NK-92 treated with Interleukin-12 subunit alpha and Interleukin-12 subunit beta, amount 100 ng/mL, for 24 hours (cell line): ENCODE measurements at places on chromosomes 3 and 15.

GRCh38 chr3:21962456-21962855 lies 211.4 kb upstream of the ZNF385D start:
- no peak for DNase-seq

DNA sequence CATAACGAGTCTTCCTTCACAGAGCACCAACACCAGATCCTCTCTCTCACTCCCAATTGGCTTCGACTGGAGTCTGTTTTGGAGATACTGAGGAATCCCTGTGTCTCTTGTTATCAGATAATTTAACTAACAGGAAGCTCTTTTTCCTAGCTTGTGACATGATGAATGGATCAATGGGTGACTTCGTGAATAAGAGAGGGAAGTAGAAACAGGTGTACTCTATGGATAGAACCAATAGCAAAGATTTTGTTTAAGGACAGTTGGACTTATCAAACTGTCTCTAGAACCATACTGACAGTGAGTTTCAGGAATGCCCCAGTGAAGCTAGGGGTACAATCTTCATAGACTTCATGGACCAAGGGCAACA lies 29.4 kb upstream of the KLHL6 start:
- no peak for DNase-seq

DNA sequence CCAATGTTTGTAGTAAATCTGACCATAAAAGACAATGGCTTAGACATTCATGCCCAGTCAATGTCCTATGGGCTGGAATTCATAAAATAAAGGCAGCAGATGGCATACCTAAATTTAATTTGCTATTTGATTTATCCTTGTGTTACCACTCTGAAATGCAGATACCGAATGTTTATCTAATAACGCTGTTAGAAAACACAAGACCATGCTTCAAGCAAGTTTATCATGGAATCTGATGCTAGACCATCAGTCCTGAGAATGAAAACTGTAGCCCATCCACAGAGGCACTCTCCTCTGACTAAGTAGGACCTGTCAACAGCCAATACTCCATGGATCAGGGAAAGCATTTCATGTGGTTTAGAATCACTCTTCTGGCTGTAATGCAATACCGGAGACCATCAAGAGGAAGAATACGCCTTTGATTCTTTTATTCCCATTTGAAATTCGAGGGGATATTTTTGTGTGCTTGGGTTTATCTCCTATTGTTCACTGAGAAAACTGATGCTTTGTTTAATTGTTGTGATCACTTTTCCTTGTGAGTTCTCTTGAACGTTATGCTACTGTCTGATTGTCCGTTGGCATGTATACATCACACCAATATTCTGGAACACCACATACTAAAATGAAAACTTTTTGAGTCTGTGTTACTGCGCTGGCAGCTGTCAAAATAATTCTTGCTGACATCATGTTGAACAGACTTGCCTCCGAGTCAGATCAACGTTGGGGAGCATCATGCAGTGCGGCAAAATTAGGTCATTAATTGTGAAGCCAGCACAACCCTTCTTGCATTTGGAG lies 12.1 kb upstream of the CPB1 start:
- DNase-seq, result no peak

DNA sequence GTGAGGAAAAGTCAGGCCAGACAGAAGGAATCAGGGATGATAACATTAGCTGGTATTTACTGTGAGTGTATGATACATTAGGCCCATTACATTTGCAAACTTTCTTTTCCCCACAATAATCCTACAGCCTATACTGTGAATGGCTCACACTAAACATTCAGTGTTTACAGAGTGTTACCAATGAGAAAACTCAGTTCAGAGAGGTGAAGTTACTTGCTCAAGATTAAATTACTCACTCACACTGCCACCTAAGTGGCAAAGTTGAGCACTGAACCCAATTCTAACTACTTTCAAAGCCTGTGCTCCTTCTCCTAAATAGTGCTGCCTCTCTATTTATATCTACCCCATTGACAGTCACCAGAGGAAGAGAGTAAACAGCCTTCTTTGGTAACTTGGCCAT lies 8.5 kb downstream of the XPC start:
- DNase-seq, result no peak

- no peak for DNase-seq
Observed at GRCh38 chr15:35306361-35306981, 221.4 kb upstream of the NANOGP8 start.

GRCh38 chr15:48654801-48655200 lies 9.3 kb upstream of the FBN1 start:
- no peak for DNase-seq

- DNase-seq, result no peak
Observed at GRCh38 chr3:170204023-170204472, 18.2 kb upstream of the PRKCI start.

DNA sequence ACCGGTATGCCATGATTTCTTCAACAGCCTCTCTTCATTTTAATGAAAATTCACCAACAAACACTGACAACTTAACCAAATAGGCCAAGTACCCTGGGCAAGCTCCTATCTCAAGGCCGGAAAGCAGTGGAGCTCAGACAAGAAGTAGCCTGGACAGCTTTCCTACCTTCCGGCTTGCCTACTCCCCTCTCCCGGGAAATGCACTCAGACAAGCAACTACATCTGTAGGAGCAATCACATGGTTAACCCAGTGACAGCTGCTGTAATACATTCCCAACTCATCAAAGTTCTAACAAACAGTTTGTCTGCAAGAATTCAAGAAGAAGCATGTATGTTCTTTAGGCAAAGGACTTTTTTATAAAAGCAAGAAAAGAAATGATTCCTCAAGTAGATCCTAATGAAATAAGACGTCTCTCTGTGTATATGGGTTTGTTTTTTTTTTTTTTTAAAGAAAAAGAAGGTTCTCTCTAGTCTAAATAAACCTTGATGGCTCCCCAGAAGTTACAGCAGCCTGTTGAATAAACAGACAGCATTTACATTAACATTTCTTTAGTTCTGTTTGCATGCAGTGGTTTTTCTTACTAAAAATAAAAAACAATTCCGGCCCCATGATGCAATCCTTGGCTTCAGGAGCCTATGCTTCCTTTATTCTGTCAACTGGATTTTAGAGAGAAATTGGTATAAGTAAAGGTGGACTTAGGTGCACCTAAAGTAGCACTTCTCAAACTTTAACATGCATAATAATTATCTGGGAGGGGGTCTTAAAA lies 278.7 kb downstream of the NEK10 start:
- no peak for DNase-seq

DNA sequence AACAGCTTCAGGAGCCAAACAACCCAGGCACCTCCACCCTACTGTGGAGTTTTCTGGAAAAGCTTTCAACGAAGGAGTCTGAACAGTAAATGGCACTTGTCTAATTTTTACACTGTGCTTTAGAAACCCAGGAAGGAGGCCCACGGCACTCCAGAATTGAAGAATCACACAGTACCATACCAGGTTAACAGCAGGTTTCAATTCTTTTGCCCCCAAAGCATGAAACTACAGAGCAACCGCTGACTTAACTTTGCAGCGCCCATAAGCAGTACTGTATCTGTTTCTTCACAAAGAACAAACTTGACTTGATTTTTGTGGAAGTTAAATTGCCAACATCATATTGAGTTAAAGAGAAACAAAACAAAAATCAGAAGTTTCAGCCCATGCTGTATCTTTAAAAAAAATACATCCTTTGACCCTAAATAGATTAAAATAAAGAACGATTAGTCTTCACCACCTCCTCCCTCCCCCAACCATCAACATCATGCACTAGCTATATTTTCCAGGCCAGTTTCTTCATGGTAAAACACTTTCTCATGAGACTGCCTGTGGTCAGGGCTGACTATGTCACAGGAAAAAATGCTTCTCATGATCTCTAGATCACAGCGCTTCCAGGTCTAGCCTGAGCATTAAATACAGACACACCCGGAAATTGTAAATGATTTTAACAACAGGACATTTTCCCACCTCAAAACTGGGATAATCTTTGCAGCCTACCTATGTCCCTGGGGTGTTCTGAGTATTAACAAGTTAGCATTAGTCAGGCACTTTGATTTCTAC lies 456.3 kb downstream of the FOXP1 start:
- no peak for DNase-seq

- no peak for DNase-seq
Observed at GRCh38 chr15:51128701-51129100, 34.0 kb upstream of the TNFAIP8L3 start.

GRCh38 chr3:134647902-134648760 lies 2.7 kb downstream of the KY start:
- DNase-seq, result no peak

- DNase-seq, result no peak
Observed at GRCh38 chr3:186108106-186108940, 566 bp downstream of the ETV5 start.
